ENCODE measurements at places on chromosomes 5 and 9. TPM values are rescaled to one million over a fixed set of nuclear protein-coding genes. Genes with fewer than 3 reads are reported as not detected.

The C1QTNF3 gene
- total RNA-seq: 9.5 TPM

The HAVCR2 gene
- total RNA-seq: 9.9 TPM

The PCDHB7 gene
- not detected for total RNA-seq

The CSF2 gene
- not detected for total RNA-seq

- DNase-seq: no peak
Measured at GRCh38 chr5:125149527-125149926, 403.1 kb upstream of the ZNF608 start.

DNA sequence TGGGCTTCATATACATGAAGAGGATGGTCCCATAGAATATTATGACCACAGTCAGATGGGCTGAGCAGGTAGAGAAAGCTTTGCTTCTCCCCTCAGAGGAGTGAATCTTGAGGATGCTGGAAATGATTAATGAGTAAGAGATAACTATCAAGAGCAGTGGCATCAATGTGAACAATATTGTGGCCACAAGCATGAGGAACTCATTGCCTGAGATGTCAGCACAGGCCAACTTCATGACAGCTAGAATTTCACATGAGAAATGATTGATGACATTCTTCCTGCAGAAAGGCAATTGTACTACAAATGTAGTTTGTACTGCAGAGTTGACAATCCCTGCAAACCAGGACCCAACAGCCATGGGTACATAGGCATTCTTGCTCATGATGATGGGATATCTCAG, 586 bp downstream of the OR13C9 start:
- no peak for DNase-seq

GRCh38 chr5:15002173-15002572, 130.6 kb upstream of the ANKH start:
- DNase-seq: no peak

- no peak for DNase-seq
Measured at GRCh38 chr5:76345582-76345981, 57.5 kb upstream of the IQGAP2 start.

GRCh38 chr5:77180167-77181081, 30.1 kb upstream of the PDE8B start:
- DNase-seq: peak; percentile 68

DNA sequence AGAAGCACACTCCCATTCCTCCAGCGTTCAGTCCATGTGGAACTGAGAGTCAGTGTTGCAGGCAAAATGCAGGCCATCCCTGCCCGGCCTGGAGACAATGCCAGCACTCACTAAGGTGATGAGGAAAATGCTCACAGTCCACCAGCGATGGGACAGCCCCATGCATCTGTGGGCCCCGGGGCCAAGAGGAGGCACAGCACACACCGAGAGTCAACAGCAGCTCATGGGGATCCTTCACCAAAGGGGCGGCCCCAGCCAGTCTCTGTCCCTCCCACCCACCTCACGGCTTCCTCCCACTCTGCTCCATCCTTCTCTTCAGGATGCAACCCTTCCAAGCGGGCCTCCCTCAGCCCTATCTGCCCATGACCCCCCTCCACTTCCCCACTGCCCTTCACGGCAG, 6.2 kb downstream of the SEMA4D start:
- no peak for DNase-seq

DNA sequence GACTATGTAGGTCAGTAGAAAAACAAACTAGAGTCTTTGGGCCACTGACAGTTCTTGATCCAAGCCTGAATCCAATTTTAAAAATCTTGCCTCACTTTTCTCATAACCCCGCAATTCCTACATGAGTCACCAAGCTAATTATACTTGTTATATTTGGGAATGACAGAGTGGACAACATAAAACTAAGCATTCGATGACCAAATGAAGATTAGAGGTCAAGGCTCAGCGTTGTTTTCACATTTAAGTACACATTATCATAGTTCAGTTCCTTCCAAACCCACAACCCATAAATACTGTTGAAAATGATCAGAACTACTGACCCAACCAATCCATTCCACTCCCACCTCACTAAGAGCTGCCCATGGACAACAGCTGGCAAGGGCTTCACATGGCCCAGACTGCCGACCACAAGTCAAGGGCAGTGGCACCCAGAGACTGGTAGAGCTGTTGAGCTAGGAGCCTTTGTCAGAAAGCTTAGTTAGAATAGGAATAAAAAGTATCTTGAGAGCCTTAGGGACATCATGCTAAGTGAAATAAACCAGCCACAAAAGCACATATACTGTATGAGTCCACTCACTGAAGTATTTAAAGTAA, 64.2 kb downstream of the MYO10 start:
- DNase-seq: no peak

GRCh38 chr5:141597814-141598213, 21.0 kb downstream of the DIAPH1 start:
- no peak for DNase-seq

DNA sequence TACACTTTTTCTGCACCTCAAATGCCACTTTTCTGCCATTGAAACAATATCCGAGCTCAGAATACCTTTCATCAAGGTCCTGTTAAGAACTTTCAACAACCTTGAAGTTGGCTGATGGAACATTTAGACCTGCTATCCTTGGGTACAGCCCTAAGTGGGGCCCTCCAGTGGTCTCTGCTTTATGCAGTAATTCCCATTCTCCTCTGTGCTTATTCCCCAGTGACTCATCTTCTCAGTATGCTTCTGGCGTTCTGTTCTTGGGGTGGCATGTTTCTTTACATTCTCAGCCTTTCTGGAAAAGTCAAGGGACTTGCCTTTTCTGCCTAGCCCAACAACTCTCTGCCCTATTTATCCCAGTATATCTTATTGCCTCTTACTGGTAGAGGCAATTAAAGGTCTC, 7.1 kb downstream of the ANP32B start:
- DNase-seq: no peak

DNA sequence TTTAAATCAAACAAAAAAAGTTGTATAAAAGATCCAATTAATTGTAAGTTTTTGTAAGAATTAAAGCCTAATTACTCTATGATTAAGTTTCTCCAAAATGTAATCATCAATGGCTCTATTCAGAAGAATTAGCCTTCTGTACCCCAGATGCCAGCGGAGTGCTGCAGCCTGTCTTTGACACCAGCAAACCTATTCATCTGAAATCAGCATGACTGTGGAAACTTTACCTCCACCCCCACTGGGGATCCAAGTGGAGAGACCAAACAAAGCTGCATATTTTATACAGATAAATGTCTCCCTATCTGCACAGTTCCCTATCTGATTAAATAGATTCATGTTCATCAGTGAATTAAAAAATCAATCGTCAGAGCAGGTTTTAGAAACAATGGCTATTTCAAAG, 426.8 kb downstream of the KIAA0825 start:
- no peak for DNase-seq

DNA sequence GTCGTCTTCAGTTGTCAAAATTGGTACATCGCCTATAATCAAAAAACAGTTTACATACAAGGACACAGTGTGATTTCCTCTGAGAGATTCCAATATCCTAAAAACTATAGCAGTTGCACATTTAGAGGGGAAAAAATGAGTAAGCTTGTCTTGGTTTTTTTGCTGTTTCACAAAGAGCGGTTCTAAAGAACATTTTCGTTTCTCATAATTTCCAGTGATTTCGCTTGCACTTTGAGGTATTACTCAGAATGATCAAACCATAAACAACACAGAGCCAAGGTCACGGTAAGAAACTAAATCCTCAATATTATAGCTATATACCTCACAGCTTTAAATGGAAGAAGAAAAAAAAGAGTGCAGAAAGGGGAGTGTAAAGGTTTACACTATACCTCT, 861 bp downstream of the MTX3 start:
- no peak for DNase-seq

- no peak for DNase-seq
Measured at GRCh38 chr5:65739162-65739561, 17.2 kb downstream of the NLN start.

GRCh38 chr5:106019261-106019660, 1651.5 kb downstream of the EFNA5 start:
- no peak for DNase-seq

DNA sequence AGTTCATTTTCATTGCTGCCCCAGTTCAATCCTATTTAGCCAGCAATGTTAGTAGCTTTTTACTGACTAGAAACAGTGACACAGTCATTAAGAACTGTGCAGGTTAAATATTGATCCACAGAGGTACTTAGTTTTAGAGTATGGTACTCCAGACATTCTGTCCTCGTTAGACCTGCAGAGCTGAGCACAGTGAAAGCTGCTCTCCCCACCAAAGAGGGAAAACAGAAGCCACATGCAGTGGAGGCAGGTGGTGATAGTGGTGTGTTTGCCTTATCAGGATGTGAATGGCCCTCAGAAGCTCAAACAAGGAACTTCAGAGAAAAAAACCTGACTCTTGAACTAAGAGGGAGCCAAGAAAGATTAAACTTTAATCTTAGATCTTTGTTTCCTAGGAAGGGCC, 75.5 kb downstream of the UNC13B start:
- DNase-seq: no peak

All from Peyer's patch (tissue), 4 donors.